Naive thymus-derived CD8-positive, alpha-beta T cell (primary cell): ENCODE measurements at places on chromosomes 13 and 19.

- H3K4me1 ChIP-seq = peaks cover 15% of the 10 kb centered on the region
- peaks cover 18% of the 10 kb centered on the region for H3K27me3 ChIP-seq
- H3K4me3 ChIP-seq = no peak overlapping the region
Measured at GRCh38 chr19:32824916-32825608, 44.5 kb downstream of the SLC7A9 start.

GRCh38 chr13:111614613-111615012 lies 294.2 kb downstream of the TEX29 start:
- H3K27ac ChIP-seq = no peak overlapping the region
- no peaks in the 10 kb centered on the region for H3K4me1 ChIP-seq
- no peaks in the 10 kb centered on the region for H3K27me3 ChIP-seq
- H3K4me3 ChIP-seq = no peak overlapping the region
- no peaks in the 10 kb centered on the region for H3K36me3 ChIP-seq
- DNase-seq = no peak

GRCh38 chr19:49468746-49469447 lies 5.1 kb upstream of the FLT3LG start:
- H3K27me3 ChIP-seq = no peaks in the 10 kb centered on the region
- peak; percentile 97 for DNase-seq
- H3K36me3 ChIP-seq = no peaks in the 10 kb centered on the region
- peak overlapping the region; percentile 100 for H3K27ac ChIP-seq
- peaks cover 14% of the 10 kb centered on the region for H3K4me1 ChIP-seq
- peak overlapping the region; percentile 89 for H3K4me3 ChIP-seq

- no peaks in the 10 kb centered on the region for H3K4me1 ChIP-seq
- peaks cover 3% of the 10 kb centered on the region for H3K36me3 ChIP-seq
- H3K27ac ChIP-seq = no peak overlapping the region
Measured at GRCh38 chr19:13637664-13638063, 126.7 kb upstream of the MRI1 start.

GRCh38 chr19:38666663-38667511 lies 19.4 kb downstream of the ACTN4 start:
- peaks cover 73% of the 10 kb centered on the region for H3K27me3 ChIP-seq

- no peak overlapping the region for H3K4me3 ChIP-seq
- H3K27me3 ChIP-seq = no peaks in the 10 kb centered on the region
- no peaks in the 10 kb centered on the region for H3K36me3 ChIP-seq
- no peak for DNase-seq
- no peak overlapping the region for H3K27ac ChIP-seq
Measured at GRCh38 chr13:35987572-35988513, 143.3 kb downstream of the DCLK1 start.

GRCh38 chr19:51602189-51602854 lies 27.9 kb downstream of the SIGLEC5 start:
- no peak overlapping the region for H3K27ac ChIP-seq
- H3K4me3 ChIP-seq = peak overlapping the region; percentile 45
- peaks cover 6% of the 10 kb centered on the region for H3K4me1 ChIP-seq
- DNase-seq = no peak

GRCh38 chr13:98105929-98106336 lies 37.0 kb upstream of the FARP1 start:
- H3K4me3 ChIP-seq = no peak overlapping the region
- H3K4me1 ChIP-seq = no peaks in the 10 kb centered on the region

DNA sequence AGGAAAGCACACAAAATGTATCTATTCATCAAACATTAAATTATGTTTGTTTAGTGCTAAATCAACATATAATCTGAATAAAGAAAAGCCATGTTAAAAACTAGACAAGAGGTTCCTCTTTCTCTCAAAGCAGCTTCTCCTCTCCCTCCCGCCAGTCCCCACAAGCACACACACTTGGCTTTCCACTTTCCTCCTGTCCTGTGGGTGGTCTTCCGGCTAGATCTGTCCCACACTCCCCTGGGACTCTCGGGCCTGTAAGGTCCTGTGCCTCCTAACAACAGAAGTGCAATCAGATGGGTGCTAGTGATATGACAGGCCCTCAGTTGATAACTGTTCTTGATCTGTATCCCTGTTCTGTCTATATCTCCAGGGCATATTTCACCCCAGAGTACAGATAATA lies 45.6 kb upstream of the RAP2A start:
- no peak overlapping the region for H3K4me3 ChIP-seq
- no peak for DNase-seq
- H3K27ac ChIP-seq = no peak overlapping the region
